ENCODE measurements at places on chromosomes 5 and 9.

- no peak for DNase-seq
Measured at GRCh38 chr5:38615981-38616451, 59.6 kb upstream of the LIFR start.

DNA sequence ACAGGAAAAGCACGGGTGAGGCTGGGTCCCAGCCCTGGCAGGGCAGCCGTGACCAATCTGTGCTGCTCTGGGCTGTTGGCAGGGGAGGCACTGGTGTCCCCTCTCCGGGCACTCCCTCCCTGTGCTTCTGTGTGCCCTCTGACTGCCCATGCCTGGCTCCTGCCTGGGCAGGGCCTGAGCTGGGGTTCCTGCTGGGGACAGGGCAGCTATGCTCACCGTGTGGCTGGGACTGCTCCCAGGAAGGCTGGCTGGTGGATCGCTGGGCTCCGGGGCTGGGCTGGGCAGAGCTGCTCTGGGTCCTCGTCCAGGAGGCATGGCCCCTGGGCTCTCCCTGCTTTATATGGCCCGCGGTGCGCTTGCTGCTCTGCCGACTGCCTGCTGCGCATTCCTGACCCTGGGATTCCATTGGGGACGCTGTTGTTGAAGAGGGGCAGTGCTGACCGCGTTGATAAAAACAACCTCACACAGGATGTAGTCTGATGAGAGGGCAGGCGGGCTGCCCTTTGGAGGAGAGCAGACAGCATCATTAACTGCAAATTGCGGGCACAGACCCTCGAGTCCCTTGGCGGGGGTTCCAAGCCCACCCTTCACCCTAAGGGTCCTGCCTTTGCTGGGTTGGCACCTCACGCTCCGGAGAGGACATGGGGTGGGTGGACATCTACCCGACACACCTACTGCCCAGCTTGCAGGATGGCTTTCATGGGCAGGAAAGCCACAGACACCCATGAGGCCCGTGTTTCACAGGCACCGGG, 955 bp downstream of the QRFP start:
- DNase-seq: no peak

GRCh38 chr9:33133186-33133585, 34.0 kb downstream of the B4GALT1 start:
- no peak for DNase-seq

DNA sequence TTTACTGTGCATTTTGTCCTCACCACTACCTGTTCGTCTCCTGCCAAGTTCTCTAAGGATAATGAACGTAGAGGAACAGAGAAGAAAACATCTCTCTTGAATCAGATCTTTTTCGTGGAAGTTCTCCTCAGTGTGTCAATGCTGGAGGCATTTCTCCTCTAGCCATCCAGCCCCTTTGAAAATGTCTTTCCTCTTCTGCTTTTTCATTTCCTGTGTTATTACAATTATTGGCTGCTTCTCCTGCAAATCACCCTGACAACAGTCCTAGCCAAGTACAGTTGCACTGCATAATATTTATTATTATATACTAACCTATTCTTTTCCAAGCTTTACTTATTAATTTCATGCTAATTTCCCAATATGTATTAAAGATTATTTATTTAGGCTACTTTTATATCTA, 61.8 kb upstream of the TRPM3 start:
- no peak for DNase-seq

- DNase-seq: no peak
Measured at GRCh38 chr5:77419644-77420582, 72.2 kb downstream of the WDR41 start.
